CD4-positive, alpha-beta T cell treated with Interleukin-4 for 4 hours (primary cell): ENCODE measurements at places on chromosomes 6 and 20.

DNA sequence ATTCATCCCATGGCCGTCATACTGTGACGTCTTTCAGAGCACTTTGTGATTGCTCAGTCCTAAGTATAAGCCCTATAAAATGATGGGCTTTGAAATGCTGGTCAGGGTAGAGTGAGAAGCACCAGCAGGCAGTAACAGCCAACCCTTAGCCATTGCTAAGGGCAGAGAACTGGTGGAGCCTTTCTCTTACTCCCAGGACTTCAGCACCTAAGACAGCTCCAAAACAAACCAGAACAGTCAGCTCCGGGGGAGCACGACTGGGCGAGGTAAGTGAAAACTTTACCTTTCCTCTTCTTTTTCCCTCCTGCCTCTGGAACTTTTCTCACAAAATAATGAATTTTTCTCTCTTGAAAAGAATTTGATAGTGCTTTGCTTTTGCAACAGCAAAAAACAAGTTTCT is at the start of gene VIP:
VIP (plus strand) TSS at position 104 of the 400 bp plus-strand sequence. CDS start 1,381 bp downstream, outside the sequence.
- no peak for DNase-seq

- no peak for DNase-seq
Observed at GRCh38 chr6:83815631-83816272, 37.4 kb upstream of the RIPPLY2 start.

DNA sequence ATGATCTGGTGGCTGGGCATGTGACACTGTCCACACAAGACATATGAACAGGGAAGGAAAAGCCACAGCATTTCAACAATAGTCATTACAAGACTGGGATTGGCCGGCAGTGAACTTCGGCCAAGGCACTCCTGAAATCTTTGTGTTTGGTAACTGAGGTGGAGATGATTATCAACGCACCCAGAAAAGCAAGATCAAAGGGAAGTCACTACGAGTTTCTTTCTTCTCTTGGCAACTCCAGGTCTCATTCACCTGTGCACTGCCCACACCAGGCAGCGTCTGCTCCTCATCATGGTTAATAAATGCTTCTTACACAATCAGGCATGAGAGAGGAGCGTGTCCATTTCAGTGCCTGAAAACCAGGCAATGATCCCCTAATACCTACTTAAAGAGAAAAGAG is 20.5 kb upstream of the FOXC1 start:
- DNase-seq = no peak

DNA sequence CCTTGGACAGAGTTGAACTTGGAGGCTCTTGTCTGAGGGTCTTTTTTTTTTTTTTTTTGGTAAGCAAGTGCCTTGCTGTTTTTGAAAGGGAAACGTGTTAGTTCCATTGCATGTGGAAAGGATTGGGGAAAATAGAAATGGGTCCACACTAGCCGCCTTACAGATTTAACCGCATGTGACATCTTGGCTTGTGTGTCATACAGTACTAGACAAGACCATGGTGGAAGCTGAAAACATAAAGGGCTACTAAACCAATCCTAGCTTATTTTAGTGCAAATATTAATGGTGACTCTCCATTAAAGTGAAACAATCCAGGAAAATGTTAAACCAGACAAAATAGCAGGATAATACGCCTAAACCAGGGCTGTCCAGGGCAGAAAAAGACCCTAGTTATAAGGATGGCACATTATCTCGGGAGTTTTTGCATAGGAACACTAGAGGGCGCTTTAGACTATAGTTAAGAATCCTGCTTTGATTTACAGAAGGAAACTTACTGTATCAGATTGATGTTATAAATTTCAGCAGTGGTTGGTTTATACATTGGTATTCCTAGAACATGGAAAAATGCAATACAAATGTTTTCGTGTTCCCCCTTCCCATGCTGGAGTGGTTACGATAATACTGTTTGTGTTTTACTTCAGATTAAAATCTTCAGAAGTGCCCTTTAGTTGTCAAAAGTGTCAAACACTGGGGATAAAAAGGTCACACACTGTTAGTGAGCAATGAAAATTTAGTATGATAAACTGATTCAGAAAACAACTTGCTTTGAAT is 59.8 kb upstream of the DEK start:
- peak; percentile 54 for DNase-seq

GRCh38 chr6:52681416-52681815 is 10.5 kb downstream of the TMEM14A start:
- no peak for DNase-seq

DNA sequence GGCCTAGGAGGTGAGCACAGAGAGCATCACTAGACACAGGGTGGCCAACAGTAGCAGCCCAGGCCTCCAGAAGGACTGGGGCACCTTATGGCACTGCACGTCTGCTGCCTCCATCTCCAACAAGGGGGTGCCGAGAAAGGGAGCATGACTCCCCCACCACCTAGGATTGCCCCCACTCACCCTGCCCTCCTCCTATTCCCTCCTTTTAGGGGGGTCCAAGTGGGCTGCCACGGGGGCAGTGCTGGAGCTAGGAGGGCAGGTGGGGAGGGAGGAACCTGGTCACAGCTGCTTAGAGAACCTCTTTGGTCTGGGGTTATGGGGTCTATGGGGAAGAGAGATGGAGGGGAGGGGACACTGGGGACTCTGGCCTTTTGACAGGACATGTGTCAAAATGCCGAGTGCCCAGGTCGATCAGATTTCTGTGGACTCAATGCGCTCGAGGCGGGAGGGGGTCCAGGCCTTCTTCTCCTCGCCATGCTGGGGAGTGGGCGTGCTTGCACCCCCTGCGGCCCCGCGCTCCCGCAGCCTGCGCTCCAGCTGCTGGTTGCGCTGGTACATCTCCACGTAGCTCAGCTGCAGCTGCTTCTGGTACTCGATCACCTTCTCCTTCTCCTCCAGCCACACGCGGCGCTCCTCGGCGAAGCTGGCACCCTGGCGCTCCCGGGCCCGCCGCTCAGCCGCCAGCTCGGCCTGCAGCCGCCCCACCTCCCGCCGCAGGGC is 4.5 kb upstream of the FASTKD5 start:
- no peak for DNase-seq

- DNase-seq = no peak
Observed at GRCh38 chr6:140850438-140850837, 1282.3 kb upstream of the GJE1 start.

- no peak for DNase-seq
Observed at GRCh38 chr6:138515657-138516248, 16.5 kb upstream of the NHSL1 start.

DNA sequence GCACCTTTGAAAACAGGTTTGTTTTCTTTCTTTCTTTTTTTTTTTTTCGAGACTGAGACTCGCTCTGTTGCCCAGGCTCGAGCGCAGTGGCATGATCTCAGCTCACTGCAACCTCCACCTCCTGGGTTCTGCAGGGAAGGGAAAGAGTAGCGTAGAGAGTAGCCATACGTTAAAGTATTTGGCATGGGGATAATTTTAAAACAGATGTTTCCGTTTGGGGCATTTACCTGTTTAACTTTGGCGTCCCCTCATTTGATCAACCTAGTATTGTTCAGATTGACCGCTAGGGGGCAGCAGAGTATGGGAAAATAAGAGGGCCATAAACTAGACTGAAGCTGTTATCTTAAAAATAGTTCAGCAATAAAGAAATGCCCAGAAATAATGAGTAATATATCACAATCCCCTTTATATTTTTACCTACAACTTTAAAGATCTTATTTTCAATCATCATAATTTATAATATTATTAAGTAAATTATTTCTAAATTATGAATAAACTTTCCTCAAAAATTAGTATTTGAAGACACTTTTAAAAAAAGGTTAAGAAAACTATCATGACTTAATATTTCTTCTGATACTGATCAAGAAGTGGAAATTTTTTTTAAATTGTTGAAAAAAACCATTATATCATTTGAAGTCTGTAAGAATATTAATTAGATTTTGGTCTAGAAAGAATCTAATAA is 7.6 kb upstream of the TAAR9 start:
- DNase-seq = peak; percentile 74

DNA sequence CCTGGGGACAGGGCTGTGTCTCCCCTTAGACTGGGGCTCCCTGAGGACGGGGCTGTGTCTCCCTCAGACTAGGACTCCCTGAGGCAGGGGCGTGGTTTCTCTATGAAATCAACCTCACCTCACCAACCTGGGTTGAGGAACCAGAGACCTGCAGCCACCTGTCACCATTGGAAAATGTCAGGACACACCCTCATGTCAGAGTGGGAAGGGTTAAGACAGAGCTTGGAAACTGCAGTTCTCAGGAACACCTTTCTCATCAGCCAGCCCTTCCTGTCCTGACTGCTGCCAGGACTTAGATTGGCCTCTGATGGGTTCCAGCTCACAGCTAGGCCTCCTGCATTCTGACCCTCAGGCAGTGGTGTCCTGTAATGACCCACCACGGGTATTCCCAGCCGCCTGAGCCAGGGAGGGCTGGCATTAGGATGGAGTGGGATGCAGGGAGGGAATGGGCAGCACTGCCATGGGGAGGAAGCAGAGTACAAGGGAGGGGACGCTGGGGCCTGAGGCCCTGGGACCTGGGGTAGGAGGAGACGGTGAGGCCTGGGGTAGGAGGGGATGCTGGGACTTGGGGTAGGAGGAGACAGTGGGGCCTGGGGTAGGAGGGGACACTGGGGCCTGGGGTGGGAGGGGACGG is 76.3 kb downstream of the MRPL14 start:
- no peak for DNase-seq

- no peak for DNase-seq
Observed at GRCh38 chr20:33362898-33363297, 38.4 kb downstream of the CDK5RAP1 start.

DNA sequence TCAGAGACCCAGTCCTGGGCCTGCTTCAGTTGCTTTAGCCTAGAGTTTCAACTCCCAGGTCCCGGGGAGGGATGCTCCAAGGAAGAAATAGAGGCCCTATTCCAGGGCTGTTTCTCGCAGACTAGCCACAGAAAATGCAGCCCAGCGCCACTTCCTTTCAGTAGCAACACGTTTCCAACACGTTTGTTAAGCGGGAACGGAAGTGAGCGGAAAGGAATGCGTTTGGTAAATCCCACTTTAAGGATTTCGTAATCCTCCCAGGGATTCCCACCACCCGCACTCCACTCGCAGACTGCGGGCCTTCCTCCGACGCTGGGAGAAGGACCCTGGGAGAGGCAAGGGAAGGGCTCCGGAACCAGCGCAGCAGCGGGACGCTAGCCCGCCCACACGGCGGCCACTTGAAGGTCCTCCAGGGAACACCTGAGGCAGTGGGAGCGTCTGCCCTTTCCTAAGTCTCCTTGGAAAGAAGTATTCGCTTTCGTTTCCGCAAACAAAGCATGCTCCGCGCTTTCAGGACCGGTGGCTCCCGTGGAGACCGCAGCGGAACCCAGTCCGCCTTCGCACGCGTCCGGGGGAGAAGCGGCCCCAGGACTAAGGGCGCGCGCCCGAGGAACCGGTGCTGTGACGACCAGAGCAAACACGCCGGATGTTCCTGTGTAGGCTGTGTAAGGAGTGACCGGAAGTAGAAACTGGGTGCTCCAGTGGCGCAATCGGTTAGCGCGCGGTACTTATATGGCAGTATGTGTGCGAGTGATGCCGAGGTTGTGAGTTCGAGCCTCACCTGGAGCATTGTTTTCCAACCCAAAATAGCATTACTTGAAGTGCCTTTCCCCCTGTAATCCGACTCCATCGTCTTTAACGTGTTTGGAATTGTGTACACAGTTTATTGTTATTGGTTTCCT is 227.6 kb upstream of the PRSS16 start:
- DNase-seq = peak; percentile 2

DNA sequence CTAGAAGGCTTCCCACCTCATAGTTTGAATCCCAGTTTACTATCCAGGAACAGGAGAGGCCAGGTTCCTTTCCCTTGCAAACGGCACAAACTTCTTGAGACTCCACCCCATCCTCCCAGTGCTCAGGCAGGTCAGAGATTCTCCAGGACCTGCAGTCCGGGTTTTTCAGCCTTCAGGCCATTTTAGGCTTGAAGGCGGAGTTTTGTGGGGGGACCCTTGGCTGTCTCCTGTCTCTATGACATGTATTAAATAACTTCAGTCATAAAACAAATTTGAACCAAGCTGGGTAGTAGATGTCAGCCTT is 230.1 kb downstream of the NFATC2 start:
- no peak for DNase-seq
